SHP77 (cell line): ENCODE measurements at places on chromosomes 3 and 15.

GRCh38 chr15:25374143-25374542 is 64.7 kb downstream of the UBE3A start:
- no peak for DNase-seq

DNA sequence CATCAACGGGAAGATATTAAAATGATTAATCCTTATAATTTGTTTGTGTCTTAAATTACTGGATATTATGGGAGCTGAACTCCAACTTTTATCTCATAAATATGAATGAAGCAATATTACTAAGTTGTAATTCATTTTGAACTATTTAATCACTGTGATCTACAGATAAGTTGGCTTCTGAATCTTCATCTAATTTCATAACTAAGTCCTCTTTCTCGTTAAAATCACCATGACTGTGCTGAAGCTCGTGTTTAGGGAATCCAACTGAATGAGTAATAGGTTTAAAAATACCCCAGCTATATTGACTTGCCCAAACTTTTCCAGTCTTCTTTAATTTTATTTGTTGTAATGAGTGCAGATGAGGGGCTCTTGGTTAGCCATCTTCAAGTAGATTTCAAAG is 14.1 kb downstream of the MDFIC2 start:
- no peak for DNase-seq

DNA sequence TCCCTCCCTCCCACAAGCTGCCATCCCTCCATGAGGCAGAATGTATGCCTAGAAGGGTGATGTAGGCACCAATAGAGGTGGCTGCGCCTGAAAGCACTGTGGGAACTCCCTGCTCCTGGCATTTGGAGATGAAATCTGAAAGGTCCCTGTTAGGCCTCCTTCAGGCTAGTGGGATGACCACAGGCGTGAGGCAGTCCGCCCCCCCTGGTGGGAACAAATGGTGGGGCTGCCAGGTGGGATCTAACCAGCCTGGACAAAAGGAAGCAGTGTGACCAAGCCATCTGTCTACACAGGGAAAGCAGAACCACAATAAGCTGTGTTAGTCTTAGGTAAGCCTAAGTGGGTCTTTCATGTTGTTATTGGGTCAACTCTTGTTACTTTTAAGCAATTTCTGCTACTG is 25.3 kb downstream of the IL5RA start:
- no peak for DNase-seq

GRCh38 chr3:159953325-159954085 is 35.1 kb upstream of the IL12A start:
- no peak for DNase-seq

GRCh38 chr15:80790236-80790635 is 11.1 kb downstream of the CEMIP start:
- no peak for DNase-seq
